ENCODE measurements at places on chromosomes 11 and 22.

DNA sequence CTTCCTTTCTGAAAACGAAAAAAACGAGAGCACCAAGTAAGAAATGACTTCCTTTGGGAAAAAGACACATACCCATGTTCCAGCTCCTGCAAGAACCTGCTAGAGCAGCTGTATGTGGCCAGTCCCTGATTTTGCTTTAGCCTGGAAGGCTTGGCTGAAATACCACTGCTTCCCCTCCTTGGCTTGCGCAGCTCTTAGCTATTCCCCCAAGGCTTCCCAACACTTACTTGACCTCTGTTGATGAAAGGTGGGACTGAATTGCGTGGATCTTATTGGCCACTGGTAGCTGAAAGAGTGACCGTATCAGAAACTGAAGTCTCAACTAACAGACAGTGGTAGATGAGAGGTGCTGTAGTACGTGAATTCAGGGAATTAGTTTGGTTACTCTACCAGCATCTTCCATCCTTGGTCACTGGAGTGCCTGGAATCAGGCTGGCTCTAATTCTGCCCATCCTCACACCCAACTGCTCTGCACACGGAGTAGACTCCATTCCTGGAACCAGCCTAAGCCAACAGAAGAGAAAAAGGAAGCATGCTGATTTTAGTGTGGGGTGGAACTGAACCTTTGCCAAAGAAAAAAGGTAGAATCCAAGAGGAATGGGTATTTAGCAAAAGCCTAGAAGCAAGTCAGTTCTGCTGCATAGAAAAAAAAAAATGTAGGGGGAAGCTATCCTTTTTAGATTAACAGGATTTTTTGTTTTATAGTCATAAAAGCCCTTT lies 73.8 kb upstream of the CRTAM start:
- no peak for DNase-seq

DNA sequence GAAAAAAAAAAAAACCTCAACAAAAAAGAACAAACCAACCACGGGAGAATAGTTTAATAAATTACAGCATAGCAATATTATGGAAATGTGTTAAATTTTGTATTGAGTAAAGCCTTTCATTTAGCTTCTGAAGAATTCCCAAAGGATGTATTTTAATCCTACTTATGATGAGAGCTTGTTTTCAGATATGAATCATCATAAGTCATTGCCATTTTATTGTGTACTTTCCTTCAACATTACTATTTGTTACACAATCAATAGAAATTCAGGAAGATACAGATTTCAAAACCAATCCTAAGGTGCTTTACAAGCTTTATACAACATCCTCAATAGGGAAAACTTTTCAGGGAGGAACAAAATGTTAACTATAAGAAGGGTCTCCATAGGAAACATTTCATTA lies 200.6 kb upstream of the CTSC start:
- DNase-seq, result no peak

DNA sequence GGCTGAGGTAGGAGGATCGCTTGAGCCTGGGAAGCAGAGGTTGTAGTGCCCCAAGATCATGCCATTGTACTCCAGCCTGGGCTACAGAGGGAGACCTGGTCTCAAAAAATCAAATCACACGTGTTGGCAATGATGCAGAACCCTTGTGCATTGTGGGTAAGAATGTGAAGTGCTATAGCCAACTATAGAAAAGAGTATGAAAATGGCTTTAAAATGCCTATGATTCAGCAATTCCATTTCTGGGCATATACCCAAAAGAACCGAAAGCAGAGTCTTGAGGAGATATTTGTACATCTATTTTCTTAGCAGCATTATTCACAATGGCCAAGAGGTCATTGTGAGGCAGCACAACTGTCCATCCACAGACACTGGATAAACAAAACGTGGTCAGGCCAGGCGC lies 2.6 kb upstream of the FADS3 start:
- no peak for DNase-seq

- DNase-seq, result no peak
Measured at GRCh38 chr22:47625013-47625385, 862.5 kb downstream of the TBC1D22A start.

DNA sequence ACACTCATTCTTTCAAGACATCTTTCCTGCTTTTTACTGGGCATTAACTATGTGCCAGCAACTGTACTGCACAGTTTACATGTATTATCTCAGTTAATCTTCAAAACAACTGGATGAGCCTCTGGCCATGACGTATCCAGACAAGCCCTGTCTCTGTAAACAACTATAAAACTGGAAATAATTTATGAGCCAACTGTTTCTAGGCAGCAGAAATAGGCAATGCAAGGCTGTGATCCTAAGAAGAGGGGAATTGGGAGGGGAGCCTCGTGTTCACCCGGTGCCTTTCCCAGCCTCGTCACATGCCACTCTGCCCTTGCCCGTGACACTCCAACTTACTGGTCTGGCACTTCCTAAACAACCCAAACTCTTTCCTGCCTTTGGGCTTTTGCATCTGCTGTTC lies 82.8 kb downstream of the FBXO7 start:
- no peak for DNase-seq

GRCh38 chr11:117479372-117479771 lies 151.7 kb downstream of the CEP164 start:
- no peak for DNase-seq

- no peak for DNase-seq
Measured at GRCh38 chr22:42860968-42861367, 3.9 kb upstream of the ARFGAP3 start.

GRCh38 chr11:119433358-119433725 lies 10.4 kb upstream of the THY1 start:
- no peak for DNase-seq

DNA sequence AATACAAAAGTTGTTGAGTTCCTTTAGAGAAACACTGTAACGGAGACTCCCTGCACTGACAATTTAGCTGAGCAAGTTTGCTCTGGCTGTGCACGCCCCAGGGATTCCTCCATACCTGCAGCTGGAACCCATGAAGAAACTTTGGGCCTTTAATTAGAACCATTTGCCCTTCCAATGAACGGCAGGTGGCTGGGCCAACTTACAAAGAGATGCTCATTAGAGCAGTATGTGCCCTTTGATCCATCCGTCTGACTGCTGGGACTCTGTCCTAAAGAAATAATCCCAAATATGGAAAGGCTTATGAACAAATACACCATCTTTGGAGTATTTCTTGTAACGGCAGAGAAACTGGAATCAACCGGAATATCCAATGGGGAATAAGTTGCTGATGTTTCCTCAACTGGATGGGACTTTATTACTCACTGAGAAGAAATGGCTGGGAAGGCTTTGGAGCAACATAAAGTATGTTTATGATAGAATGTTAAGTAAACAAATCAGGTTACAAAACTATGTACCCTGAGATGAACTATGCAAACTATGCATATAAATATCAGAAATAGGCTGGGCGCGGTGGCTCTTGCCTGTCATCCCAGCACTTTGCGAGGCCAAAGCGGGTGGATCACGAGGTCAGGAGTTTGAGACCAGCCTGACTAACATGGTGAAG lies 24.4 kb upstream of the FBLN1 start:
- DNase-seq, result no peak

DNA sequence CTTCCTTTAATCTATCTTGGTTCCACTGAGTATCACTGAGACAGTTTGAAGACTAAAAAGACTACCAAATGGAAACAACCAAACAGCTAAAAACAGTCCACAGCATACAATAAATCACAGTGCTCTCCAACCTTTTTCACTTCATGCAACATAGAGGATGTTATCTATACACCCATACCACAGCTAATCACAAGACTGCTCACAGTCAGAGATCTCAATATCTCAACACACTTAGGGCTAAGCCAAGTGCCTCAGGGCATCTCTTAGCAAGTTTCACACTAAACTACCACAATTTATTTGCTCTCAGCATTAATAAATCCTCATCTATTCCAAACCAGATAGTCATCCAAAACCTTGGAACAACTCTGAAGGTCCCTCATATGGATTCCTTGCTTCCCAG lies 129.4 kb downstream of the SBF2 start:
- no peak for DNase-seq

Measured in T-helper 2 cell treated with Interferon-gamma antibody and Interleukin-4, amounts not matched to agents 5 μg/mL and 100 μg/mL, for 36 hours (primary cell).